ENCODE measurements at places on chromosomes 13 and 19.

- DNase-seq = no peak
These were observed 286.2 kb downstream of the NDFIP2 start for GRCh38 chr13:79767126-79767525.

DNA sequence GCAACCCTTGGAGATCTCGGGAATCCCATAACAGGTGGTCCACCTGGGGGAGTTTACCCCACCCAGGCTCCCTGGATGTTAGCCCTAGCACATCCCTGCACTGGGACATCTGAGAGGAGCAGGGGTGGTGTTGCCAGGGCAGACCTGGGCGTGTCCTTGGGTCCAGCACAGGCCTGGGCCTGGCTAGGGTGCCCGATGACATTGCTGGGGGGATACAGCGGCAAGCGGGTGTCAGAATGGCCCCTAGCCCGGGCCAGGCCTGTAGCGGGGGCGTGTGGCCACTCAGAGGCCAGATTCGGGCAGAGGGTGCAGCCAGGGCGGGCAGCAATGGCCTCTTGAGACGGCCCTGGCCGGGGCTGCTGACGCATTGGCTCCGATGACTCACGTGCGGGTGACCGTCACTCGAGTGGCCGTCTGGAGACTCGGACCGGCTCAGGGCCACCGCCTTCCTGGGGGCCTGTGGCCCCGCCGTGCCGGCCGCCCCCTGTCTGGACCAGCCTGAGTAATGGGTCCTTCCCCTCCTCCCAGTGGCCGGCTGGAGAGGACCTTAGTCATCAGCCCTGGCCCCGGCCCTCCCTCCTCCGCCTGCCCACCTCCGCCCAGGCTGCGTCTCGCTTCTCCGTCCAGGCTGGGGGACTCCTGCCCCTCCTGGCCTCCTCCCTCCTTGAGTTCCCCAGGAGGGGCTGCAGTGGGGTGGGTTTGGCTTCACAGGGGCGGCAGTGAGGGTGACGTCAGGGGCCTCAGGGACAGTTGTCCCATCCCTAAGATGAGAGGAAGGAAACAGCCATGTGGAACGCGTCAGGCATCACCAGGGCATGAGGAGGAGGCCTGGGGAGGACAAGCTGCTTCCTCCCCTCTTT lies 23.2 kb upstream of the CRTC1 start:
- DNase-seq = no peak

DNA sequence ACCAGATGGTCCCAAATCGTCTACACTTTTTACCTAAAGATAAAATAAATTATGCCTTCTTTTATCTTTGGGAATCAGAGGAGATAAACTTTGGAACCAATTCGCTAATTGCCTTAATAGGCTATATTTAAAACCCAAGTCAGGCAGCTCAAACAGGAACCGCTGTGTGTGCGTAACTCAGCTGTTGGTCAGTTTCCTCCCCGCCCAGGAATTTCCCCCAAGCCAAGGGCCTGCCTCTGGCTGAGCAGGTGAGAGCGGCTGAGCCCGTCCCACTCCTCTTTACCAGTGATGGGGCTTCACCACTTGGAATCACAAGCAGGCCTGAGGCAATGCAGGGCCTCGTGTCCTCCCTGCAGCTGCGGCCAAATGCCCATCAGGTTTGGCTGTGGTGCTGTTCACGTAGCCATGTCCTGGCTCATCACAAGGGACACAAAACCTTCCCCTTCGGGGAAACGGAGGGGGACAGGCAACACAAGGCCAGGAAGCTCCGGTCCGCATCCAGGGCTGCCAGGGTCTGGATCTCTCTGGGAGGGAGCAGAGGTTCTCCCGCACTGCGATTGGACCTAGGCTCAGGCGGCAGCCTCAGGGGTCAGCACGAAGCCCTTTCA lies 503 bp upstream of the SLC7A9 start:
- no peak for DNase-seq

GRCh38 chr13:101307181-101307701 lies 109.1 kb downstream of the NALCN start:
- peak; percentile 82 for DNase-seq

- no peak for DNase-seq
These were observed 1786.8 kb downstream of the SLITRK5 start for GRCh38 chr13:89457977-89458376.

DNA sequence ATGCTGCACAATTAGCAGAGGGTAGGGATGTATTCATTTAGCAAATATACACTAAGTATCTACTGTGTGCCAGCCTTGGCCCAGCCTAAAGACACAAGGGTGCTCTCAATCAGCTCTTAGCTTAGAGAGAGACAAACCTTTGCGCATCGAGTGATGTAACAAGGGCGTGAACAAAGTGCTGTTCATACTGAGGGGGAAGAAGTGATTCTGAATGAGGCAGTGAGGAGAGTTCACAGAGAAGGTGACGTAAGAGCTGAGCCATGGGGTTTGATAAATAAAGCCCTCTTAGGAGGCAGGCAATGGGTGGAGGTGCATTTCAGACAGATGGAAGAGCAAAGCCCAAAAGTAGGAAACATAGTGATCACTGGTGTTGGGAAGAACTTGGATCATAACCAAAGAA lies 68.5 kb downstream of the FLT1 start:
- no peak for DNase-seq

DNA sequence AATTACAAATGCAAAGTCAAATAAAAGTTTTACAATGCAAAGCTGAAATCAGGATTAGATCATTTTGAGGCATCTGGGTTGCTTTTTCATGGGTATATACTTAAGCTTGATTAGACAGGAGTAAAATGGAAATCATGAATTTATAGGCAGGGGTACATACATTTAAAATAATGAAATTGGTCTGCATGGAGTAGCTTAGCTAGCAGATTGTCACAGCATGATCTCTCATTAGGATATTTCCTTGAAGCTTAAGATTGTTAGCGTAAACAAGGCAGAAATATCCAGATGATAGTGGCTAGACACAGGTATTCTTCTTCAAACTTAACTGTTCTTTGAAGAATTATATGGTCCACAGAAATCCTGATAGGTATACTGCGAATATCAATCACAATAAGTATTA lies 1627.0 kb upstream of the PCDH20 start:
- no peak for DNase-seq

All from BJ (cell line).